ENCODE measurements at places on chromosomes 16 and 17. TPM values are rescaled to one million over a fixed set of nuclear protein-coding genes. Genes with fewer than 3 reads are reported as not detected.
A peak's percentile ranks its signal among the peaks of the same experiment; 100 is the strongest.

GRCh38 chr16:84665359-84665758 is 17.0 kb downstream of the KLHL36 start:
- no peak overlapping the region for H3K27ac ChIP-seq
- peaks cover 56% of the 10 kb centered on the region for H3K36me3 ChIP-seq
- DNase-seq: no peak
- H3K27me3 ChIP-seq: no peaks in the 10 kb centered on the region
- no peaks in the 10 kb centered on the region for H3K4me1 ChIP-seq

DNA sequence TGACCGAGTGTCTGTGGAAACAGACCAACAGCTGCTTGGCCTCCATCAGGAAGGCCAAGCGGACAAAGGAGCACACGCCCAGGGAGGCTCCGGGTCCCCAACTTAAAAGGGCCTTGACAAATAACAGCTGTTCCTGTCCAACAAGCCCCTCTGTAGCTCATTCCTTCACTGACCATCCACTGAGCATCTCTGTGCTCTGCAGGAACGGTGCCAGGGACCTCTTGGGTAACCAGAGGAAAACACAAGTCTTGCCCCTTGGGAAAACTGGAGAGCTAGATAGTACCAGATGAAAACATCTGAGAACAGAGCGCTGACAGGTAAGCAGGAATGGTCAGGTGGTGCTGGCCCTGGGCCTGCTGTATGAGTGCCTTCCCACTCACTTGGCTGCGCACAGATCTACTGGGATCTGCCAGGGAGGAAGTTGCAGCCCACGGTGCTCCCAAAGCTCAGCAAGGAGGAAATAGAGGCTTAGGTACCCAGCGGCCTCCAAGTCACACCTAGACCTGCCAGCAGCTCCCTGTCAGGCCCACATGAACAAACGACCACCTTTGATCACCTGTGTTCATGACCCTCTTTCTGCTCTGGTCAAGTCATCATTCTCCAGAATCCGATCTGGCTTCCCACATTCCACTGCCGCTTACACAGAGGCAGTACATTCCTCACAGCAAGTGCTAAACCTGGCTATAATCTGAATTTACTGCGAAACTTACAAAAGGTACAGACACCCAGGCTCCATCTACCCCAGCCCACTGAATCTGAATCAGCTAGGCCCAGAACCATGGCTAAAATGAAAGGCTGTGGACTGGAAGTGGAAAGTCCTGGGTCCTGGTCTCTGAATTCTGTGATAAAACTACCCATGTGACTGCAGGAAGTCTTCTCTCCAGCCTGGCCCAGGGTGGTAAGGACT is 12.5 kb downstream of the DCAKD start:
- no peak overlapping the region for H3K4me3 ChIP-seq
- no peak for DNase-seq
- no peaks in the 10 kb centered on the region for H3K4me1 ChIP-seq
- no peak overlapping the region for H3K27ac ChIP-seq
- H3K36me3 ChIP-seq: peaks cover 4% of the 10 kb centered on the region

DNA sequence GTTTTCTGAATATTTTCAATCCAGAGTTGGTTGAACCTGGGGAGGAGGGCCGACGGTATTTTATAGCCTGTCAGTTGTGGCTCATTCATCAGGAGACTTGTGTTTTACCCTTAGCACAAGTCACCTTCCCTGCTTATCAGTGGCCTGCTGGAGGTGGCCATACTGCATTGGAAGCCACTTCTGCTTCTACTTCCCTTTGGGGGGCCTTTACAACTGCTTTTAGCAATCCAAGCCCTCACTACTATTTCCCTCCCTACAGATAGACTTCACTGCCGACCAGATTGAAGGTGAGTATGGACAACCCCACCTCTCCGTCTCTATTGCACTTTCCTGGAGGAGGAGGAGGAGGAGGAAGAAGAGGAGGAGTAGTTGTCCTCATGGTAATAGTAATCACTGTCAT is 4.4 kb downstream of the MYL4 start:
- H3K4me3 ChIP-seq: no peak overlapping the region
- no peak overlapping the region for H3K27ac ChIP-seq
- no peak for DNase-seq
- H3K4me1 ChIP-seq: no peaks in the 10 kb centered on the region

DNA sequence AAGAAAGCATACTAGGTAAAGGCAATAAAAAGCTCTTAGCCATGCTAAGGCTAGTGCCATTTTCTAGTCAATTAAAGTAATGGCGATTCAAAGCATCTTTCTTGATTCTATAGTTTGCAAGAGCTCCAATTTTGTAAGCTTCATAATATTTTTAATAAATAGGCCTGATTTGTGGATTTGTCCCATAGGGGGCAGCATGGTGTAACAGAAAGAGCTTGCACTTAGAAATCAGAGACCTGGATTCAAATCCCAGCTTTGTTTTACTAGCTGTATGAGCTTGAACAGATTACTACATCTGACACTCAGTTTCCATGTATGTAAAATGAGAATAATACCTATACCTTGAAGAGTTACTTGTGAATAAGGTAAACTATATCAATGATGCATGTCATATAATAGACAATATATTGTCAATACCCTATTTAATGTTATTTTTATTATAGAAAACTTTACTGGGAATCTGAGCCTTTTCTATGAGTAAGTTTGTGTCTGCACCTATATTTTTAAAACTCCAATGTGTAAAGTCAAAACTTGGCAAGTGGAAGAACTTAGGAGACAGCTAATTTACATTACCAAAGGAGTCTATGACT is 93.6 kb upstream of the NOG start:
- H3K27me3 ChIP-seq: peaks cover 5% of the 10 kb centered on the region
- no peak overlapping the region for H3K4me3 ChIP-seq
- no peaks in the 10 kb centered on the region for H3K36me3 ChIP-seq
- DNase-seq: peak; percentile 29
- H3K4me1 ChIP-seq: no peaks in the 10 kb centered on the region

DNA sequence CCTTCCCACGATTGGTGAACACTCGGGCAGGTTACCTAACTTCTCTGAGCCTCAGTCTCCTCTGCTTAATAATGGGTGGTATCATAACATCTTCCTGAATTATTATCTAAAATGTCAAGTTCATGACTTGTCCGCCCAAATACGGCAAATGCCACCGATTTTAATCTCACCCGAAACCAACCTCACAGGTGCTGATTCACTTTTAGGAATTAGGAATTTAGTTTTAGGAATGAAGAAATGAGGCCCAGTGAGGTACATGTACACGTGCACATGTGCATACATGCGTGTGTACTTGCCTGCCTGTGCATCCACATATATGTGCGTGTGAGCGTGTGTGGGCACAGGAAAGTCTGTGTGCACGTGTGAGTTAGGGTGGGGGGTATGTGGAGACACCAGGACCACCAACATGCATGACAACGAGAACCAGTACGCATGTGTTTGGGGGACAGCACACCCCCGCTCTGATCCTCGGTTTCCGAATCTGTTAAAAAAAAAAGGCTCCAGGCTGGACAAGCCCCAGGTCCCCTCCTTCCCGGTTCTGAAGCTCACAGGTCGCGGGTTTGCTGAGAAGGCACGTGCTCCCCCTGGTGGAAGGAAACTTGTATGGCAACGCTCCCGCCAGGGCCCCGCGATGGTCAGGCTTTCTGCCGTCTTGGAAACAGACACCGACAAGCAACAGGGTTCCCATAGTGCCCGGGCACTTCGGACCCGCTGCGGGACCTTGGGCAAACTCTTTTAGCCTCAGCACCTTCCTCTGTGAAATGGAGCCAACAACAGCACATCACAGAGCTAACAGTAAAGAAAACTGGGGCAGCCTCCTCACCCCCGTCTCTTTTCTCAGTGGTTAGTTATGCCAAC is 219.2 kb downstream of the RBFOX3 start:
- DNase-seq: peak; percentile 58
- H3K27ac ChIP-seq: no peak overlapping the region
- H3K27me3 ChIP-seq: peaks cover 6% of the 10 kb centered on the region

- H3K4me3 ChIP-seq: no peak overlapping the region
- H3K36me3 ChIP-seq: no peaks in the 10 kb centered on the region
- DNase-seq: no peak
- no peak overlapping the region for H3K27ac ChIP-seq
- no peaks in the 10 kb centered on the region for H3K27me3 ChIP-seq
Measured at GRCh38 chr16:79899316-79899715, 298.8 kb upstream of the MAF start.

GRCh38 chr17:79979816-79980215 is 55.9 kb downstream of the TBC1D16 start:
- no peaks in the 10 kb centered on the region for H3K27me3 ChIP-seq
- H3K4me3 ChIP-seq: no peak overlapping the region
- no peak for DNase-seq
- no peak overlapping the region for H3K27ac ChIP-seq

DNA sequence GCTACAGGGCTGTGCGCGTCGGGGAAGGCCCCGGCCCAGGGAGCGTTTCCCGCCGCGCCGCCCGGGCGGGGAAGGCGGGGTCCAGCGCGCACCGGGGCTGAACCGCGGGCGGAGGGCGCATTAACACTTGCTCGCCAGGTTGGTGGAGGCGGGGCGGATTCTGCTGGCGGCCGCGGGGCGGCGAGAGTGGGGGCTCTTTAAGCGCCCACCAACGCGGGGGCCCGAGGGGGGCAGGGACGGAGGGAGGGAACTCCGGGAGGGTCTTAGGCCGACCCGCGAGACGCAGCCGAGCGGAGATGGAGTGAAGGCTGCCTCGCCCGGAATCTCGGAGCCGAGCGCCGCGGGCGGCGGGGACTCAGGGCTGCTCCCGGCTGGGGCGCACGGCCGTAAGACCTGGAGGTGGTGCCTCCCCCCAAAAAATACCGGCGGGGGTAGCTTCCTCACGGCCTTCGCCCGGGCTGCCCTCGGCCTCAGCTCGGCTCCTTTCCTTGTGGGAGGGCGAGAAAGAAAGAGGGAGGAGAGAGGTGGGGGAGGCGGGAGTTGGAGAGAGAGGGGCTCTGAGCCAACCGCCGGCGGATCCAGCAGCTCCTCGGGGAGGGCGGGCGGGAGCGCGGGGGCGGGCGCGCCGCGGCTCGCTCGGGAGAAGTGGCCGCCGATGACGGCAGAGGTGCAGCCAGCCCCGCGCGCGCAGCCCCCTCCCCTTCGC is 415 bp upstream of the FOXF1 start:
- H3K36me3 ChIP-seq: no peaks in the 10 kb centered on the region
- peaks cover 24% of the 10 kb centered on the region for H3K4me1 ChIP-seq
- peak; percentile 16 for DNase-seq
- H3K27ac ChIP-seq: no peak overlapping the region
- no peak overlapping the region for H3K4me3 ChIP-seq

GRCh38 chr17:15512071-15512709 is 44.8 kb upstream of the CDRT4 start:
- no peak overlapping the region for H3K27ac ChIP-seq
- H3K27me3 ChIP-seq: no peaks in the 10 kb centered on the region
- peaks cover 41% of the 10 kb centered on the region for H3K36me3 ChIP-seq
- H3K4me3 ChIP-seq: no peak overlapping the region
- DNase-seq: no peak

DNA sequence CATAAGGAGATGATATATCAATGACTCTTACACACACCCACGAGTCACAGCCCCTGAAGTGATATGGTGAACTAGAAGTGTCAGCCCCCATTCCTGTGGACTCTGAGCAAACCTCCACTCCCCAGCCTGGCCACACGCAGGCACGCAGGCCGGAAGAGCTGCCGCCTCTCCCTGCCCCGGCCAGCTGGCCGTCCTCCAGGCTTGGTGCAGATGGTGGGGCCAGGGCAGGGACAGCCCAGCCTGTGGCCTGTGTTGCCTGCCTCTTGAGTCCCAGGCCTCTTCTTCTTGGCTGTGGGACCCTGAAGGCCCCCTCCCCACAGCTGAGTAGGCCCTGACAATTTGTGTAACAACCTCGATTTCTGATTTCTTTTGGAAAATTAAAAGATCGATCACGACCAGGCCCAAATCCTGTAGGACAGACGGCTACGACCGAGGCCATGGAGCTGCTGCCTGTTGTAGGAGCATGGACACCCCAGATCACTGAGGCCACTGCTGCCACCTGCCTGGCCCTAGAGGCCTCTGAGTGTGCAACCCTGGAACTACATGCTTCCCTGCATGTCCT is 10.0 kb upstream of the MPRIP start:
- H3K36me3 ChIP-seq: no peaks in the 10 kb centered on the region
- no peak overlapping the region for H3K27ac ChIP-seq
- no peak for DNase-seq
- no peak overlapping the region for H3K4me3 ChIP-seq
- H3K4me1 ChIP-seq: no peaks in the 10 kb centered on the region

DNA sequence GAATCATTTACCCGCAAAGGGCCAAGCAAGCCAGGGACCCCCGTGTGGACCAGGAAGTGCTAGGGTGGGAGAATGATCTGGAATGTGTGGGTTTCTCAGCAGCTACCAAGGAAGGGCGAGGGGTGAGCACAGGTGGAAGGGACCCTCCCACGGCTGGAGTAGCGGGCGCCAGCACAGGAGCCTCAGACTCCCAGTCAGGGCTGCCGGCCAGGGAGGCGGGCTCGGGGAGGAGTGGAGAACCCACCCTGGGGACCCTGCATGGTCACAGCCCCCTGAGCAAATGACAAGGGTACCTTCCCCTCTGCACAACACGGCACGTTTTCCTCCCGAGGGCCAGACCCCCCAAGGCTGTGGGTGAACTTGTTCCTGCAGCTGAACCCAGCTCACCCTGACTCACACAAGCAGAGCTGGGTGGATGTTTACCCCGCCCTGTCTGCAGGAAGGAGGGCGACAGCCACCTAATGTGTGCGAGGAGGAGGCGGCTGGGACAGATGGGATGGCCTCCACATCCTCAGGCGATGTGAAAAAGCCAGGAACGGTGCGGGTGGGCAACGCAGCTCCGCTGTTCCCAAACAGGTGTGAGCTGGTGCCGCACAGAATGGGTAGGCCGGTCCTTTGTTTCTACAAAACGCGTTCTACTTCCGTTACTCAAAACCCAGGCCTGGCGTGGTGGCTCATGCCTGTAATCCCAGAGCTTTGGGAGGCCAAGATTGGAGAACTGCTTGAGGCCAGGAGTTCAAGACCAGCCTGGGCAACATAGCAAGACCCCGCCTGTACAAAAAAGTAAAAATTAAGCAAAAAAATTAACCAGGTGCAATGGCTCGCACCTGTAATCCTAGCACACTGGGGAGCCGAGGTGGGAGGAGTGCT is 6.2 kb downstream of the ECI1 start:
- peaks cover 19% of the 10 kb centered on the region for H3K36me3 ChIP-seq
- no peaks in the 10 kb centered on the region for H3K27me3 ChIP-seq
- H3K4me1 ChIP-seq: peaks cover 2% of the 10 kb centered on the region
- H3K27ac ChIP-seq: no peak overlapping the region
- DNase-seq: no peak

MAP3K14 gene
- 61.3 TPM for total RNA-seq

VPS25 gene
- total RNA-seq: 29.4 TPM

CRISPLD2 gene
- total RNA-seq: 0.54 TPM

GNG13 gene
- not detected for total RNA-seq

HSPB9 gene
- not detected for total RNA-seq

SARM1 gene
- total RNA-seq: 21.7 TPM

All from CD4-positive, CD25-positive, alpha-beta regulatory T cell (primary cell).